ENCODE measurements at places on chromosomes 2 and 18.

GRCh38 chr2:68336192-68336591 is 16.4 kb upstream of the CNRIP1 start:
- DNase-seq: no peak

- DNase-seq: no peak
Measured at GRCh38 chr2:178512484-178512883, 32.2 kb downstream of the PLEKHA3 start.

DNA sequence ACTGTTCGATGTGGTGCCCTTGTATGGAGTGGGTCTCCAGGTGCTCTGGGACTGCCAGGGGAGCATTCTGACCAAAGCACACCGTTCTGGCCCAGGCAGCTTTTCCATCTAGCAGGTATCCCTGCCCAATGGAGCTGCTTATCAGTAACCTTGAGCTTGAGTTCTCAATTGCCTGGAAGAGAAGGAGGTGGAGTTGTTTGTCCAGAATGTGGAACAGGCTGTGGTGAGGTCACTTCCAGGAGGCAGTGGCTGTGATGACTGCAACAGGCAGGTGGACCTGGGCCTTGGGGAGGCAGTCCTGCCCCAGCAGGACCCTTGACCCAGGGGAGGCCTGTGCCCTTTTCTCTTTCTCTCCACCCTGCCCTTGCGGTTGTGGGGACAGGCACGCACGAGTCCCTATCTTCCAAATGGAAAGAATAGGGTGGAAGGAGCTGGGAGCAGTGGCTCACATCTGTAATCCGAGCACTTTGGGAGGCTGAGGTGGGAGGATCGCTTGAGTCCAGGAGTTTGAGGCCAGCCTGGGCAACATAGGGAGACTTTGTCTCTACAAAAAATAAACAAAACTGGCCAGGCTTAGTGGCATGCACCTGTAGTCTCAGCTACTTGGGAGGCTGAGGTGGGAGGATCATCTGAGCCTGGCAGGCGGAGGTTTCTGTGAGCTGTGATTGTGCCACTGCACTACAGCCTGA is 66.2 kb upstream of the MCFD2 start:
- no peak for DNase-seq

DNA sequence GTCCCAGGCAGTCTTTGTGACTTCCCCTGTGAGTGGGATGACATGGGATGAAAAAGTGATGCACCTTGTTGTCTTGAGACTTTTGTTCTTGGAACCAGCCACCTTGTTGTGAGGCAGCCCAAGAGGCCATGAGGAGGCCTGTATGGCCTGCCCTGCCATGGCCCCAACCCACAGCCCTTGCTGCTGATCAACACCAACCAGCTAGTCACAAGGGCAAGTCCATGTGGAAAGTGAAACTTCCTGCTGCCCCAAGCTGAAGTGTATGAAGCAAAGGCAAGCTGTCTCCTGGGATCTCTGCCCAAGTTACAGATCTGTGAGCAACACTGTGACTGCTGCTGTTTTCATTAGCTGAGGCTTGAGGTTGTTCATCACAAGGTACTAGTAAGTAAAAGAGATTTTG is 21.6 kb downstream of the TMEM18 start:
- no peak for DNase-seq

DNA sequence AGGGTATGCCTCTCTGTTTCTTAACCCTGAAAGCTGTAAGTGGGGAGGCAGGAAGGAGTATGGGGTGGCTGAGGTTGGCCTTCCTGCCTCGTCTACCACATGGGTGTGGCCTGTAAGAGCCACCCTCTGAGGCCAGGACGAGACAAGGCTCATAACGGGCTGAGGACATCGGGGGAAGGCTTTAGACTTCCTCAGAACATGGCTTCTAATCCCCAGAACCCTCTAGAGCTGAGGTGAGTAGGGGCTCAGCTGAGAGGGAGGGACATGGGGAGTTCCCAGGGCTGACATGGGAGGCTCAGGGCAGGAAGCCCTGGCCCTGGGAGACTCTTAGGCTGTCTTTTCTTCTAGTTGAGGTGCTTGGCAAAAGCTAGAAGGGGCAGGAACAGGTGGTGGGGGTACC is 36.7 kb downstream of the EMX1 start:
- DNase-seq: no peak

DNA sequence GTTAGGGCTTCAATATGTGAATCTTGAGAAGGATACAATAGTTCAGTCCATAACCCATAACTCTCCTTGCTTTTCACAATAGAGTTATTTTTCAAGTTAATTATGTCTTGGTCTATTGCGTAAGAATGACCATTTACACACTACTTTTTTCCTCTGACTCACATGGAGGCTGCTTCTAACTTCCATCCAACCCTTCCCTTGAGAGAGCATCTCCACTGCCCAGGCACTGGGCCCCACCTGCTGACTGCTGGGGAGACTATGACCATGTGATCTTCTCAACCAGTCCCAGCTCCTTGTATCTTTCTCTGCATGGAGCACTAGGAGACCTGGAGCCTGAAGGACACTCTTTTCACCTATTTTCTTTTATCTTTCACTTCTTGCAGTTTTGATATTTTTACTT is 251.5 kb downstream of the GPD2 start:
- DNase-seq: no peak

Data from activated CD8-positive, alpha-beta memory T cell treated with anti-CD3 and anti-CD28 coated beads for 48 hours (primary cell).